ENCODE measurements at places on chromosomes 2 and 18. TPM values are rescaled to one million over a fixed set of nuclear protein-coding genes. Genes with fewer than 3 reads are reported as not detected.
A peak's percentile ranks its signal among the peaks of the same experiment; 100 is the strongest.

- ATAC-seq = no peak
Observed at GRCh38 chr18:56945171-56946083, 201.5 kb upstream of the BOD1L2 start.

RAB17 gene
- total RNA-seq = 7.8 TPM

PRSS56 gene
- total RNA-seq = not detected

LINC00305 gene
- total RNA-seq = not detected

GRCh38 chr2:186590759-186591505 is 1.1 kb downstream of the ITGAV start:
- peak; percentile 42 for ATAC-seq

- peak; percentile 45 for ATAC-seq
Observed at GRCh38 chr2:191155608-191156071, 4.8 kb upstream of the STAT4 start.

G6PC2 gene
- total RNA-seq = not detected

DNA sequence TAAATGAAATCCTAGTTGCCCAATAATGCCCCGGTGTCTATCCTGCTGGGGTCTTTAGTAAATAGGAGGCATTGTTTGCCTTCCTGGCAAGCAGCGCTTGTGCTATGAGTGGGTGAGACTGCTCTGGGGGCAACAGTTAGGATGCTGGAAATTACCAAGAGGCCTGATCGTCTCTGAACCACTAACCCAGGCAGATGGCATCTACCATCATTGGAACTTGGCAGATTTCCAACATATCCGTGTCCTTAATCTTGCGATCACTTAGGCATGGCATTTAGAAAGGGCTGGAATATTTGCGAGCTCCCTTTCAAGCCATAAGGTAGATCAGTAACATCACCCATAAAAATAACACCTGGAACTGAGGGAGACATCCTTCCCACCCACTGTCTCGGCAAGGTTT is 18.8 kb upstream of the SH3RF3 start:
- no peak for ATAC-seq

- no peak for ATAC-seq
Observed at GRCh38 chr2:197464175-197464574, 10.8 kb downstream of the COQ10B start.

DNA sequence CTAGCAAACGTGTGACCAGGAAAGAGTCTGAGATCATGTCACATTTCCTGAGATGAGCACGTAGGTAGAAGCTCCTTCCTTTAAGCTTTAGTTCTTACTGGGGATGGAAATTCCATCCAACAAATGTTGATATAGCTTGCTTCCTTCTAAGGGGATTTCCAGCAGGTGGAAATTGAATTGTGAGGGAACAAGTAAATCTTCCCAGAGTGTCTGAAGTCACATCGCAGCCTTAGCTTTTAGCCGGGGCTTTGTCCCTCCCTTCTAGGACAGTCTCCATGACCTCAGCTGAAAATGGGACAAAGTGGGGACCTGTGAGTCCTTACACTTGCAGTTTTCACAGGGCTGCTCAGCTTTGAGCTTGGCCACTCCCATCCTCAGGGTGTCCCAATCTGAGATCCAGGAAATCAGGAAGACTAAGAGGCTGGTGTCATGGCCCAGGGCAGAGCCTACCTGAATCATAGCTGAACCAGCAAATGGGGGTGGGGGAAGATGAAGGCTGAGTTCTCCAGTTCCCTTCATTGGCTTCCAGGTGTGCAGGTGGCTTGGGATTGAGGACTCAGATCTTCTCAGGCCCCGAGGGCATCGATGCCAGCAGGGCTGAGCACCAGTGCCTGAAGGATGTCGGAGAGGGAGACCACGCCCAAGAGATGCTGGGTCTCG is 8.3 kb downstream of the PRKAG3 start:
- ATAC-seq = no peak

DNA sequence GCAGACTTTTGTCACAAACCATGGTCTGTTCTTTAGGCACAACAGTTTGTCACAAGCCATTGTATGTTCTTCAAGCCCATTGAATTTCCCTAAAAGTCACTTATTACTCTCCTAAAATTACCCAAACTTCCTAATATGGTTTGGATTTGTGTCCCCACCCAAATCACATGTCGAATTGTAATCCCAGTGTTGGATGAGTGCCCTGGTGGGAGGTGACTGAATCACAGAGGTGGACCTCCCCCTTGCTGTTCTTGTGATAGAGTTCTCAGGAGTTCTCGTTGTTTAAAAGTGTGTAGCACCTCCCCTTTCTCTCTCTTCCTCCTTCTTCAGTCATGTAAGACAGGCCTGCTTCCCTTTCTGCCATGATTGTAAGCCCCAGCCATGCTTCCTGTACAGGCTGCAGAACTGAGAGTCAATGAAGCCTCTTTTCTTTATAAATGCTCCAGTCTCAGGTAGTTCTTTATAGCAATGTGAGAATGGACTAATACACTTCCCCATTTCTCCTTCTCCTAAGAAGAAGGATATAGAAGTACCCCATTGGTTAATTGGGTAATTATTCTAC is 11.2 kb upstream of the GYPC start:
- ATAC-seq = no peak

DNA sequence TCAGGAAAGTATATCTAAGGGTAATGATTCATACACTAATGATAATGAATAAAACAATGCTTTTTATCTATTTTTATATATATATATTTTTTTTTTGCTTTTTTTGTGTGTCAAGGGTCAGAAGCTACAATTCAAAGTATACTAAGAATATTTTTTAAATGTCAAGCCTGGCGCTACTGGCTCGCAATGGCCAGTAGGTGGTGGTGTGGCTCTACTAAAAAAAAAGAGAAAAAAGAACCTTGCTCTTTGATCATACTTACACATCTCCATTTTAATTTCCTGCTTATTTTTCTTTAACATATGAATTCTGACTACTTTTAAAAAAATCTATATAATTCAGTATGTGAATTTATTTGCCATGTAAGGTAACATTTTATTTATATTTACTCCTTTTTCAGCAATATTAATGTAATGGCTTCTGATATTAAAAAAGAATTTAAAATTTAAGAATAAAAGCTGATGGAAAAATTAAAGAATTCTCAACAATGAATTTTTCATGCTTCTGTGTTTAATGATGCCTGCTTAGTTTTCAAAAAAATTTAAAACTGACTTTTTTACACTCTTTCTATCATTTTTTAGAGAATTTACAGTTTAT is 232.9 kb downstream of the GULP1 start:
- peak; percentile 68 for ATAC-seq

SUPT7L gene
- 11.7 TPM for total RNA-seq

DNA sequence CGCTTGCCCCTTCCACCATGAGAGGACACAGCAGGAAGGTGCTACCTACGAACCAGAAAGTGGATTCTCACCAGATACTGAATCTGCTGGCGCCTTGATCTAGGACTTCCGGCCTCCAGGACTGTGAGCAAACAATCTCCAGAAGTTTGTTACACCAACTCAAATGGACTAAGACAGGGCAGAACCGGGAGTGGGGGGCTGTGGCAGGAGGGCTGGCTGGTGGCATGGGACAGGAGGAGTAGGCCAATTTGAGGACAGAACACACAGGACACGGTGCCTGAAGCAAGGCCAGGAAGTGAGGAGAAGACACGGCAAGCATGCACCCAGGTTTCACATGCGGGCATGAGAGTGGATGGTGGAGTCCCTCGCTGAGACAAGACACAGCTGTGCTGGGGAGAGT is 40.1 kb downstream of the CRACDL start:
- ATAC-seq = no peak

GRCh38 chr2:149732730-149733290 is 145.2 kb upstream of the MMADHC start:
- ATAC-seq = no peak

DNA sequence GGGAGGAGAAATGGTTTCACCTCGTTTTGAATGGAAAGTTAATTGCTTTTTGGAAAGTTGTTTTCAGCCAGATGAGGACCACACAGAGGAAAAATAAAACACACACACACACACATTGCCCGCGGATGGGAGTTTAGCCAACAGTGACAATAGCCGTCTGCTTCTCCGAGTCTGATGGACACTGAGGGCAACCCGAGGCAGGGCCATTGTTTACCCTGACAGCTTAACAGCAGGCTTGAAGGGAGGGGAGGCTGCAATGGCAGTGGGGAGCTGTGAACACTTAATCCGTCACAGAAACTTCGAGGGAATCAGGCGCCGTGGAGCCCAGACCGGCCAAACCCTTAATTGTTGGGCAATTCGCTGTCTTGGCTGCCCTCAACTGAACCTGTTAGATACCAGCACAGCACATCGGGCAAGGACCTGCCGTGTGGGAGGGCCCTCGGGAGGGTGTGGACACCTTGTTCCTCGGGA is 145.9 kb downstream of the ACKR3 start:
- ATAC-seq = peak; percentile 48

DNA sequence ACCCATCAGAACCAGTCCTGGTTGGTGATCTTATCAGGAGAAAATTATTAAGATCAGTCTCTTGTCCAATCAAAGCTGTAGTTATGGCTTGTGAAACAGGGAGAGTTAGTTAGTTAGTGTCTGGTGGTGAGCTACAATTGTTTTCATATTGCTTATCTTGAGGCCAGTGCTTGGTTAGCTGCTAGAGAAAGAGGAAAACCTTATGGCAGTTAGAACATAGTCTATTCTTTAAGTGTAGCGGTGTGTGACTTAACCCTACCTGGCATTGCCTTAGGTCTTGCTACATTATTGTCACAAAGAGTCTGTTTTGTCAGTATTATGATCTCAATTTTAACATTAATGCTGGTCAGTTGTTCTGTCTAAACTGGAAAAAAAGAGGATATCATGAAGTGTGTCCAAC is 11.5 kb upstream of the ABCA12 start:
- no peak for ATAC-seq

DNA sequence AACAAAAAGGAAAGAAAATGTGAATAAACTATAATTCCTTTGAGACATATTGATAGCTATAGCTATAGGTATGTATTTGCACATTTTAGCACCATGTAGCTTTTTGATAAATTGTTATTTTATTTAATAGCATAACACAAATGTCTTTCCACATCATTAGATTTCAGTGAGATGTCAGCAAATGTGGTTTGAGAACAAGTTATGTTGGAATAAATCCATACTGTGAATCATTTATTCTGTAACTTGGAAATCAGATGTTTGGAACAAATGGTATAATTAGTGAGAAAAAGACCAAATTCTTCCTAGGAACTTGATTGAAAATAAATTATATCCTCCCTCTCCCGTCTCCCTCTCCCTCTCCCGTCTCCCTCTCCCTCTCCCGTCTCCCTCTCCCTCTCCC is 62.8 kb downstream of the NABP1 start:
- no peak for ATAC-seq

GRCh38 chr2:30545875-30546274 is 98.8 kb downstream of the LCLAT1 start:
- no peak for ATAC-seq

ESPNL gene
- 0.40 TPM for total RNA-seq

GRCh38 chr2:204738721-204739120 is 193.4 kb downstream of the PARD3B start:
- ATAC-seq = no peak

GRCh38 chr18:66582211-66582610 is 21.7 kb downstream of the CDH19 start:
- no peak for ATAC-seq

KCNG2 gene
- 0.20 TPM for total RNA-seq

ALPI gene
- not detected for total RNA-seq

- no peak for ATAC-seq
Observed at GRCh38 chr2:188303363-188304031, 11.8 kb downstream of the GULP1 start.

- no peak for ATAC-seq
Observed at GRCh38 chr2:149410701-149411484, 80.5 kb downstream of the LYPD6 start.

- ATAC-seq = no peak
Observed at GRCh38 chr2:53058526-53058925, 709.1 kb upstream of the CHAC2 start.

GRCh38 chr2:70412294-70413070 is 110.6 kb upstream of the FAM136A start:
- no peak for ATAC-seq

GPR45 gene
- total RNA-seq = not detected

- ATAC-seq = no peak
Observed at GRCh38 chr18:28147674-28148171, 29.2 kb downstream of the CDH2 start.

AKAIN1 gene
- total RNA-seq = not detected

GRCh38 chr2:23487735-23488492 is 102.9 kb downstream of the KLHL29 start:
- no peak for ATAC-seq

DNA sequence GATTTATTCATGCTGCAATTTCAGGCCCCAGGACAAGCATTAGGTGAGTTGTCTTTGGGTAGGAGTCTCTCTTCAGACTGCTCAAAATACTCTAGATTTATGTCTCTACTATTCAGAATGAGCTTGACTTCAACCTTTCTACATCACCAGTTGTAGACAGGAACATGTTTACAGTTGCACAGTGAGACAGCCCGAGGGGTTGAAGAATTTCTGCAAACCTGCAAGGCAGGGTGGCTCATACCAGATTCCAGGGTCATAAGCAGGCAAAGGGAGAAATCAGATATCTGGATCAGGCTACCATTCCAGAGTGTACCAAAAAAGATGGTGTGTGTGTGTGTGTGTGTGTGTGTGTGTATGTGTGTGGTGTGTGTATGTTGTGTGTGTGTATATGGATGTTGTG is 112.4 kb downstream of the SPP2 start:
- ATAC-seq = no peak

GRCh38 chr2:144211826-144212225 is 308.1 kb downstream of the ZEB2 start:
- ATAC-seq = no peak

KCNJ13 gene
- not detected for total RNA-seq

- ATAC-seq = no peak
Observed at GRCh38 chr2:12081481-12082210, 335.2 kb downstream of the LPIN1 start.

GRCh38 chr18:72419914-72420313 is 124.2 kb downstream of the CBLN2 start:
- ATAC-seq = no peak

NYAP2 gene
- 0.32 TPM for total RNA-seq

GRCh38 chr2:222362336-222362735 is 62.0 kb upstream of the SGPP2 start:
- no peak for ATAC-seq

GRCh38 chr2:171800639-171801038 is 93.4 kb downstream of the SLC25A12 start:
- no peak for ATAC-seq

GRCh38 chr18:3468833-3469232 is 18.9 kb downstream of the TGIF1 start:
- ATAC-seq = no peak
